ENCODE measurements at places on chromosomes 6 and 20.

DNA sequence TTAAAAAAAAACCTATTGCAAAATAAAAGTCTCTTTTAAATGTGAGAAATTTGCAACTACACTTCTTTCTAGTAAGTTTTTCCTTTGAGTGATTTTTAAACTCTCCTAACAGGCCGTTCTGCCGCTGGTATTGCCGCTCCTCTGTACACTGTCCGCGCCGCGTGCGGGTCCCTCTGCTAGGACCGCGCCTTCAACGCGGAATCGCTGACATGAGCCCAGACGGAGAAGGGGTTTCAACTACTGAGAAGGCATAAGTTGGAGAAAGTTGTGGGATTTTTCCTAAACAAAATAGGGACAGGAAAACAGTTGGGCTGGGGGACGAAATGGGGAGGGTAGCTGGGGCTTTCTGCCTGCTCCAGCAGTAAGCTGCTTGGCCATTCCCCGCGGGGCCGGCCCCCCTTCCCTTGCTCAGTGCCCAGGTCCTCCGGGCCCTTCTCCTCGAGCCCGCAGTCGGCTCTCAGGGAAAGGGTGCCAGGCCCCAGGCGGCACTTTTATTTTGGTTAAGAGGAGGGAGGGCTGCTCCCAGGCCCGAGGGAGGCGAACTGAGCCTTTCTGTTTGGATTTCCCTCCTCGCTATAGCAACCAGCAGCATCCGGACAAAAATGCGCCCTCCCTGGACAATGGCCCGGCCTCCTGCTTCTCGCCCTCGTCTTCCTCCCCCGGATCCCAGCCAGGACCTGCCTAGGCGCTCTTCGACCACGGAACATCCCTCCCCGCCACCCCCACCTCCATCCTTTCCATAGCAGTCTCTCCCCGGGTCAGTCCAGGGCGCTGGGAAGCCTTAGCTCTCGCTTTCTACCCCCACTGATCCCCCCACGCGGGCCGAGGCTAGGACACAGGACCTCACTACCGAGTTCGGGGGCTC lies 6.8 kb upstream of the POU3F2 start:
- DNase-seq = no peak

DNA sequence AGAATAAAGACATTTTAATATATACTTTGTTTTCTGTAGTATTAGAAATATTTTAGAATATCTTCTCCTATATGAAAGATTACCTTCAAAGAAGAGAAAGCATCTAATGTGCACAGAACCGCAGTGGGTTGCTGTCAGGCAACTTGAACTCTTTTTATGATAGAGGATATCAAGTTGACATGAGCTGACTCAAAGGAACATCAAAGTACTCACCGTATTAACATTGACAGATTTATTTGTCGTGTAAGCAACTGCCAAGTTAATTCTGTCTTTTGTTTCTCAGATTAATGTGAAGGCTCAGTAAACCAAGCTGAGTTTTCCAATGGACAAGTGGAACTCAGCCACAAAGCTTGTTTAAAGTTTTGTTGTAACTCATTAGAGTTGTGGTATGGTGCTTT lies 2.2 kb upstream of the GINM1 start:
- no peak for DNase-seq

DNA sequence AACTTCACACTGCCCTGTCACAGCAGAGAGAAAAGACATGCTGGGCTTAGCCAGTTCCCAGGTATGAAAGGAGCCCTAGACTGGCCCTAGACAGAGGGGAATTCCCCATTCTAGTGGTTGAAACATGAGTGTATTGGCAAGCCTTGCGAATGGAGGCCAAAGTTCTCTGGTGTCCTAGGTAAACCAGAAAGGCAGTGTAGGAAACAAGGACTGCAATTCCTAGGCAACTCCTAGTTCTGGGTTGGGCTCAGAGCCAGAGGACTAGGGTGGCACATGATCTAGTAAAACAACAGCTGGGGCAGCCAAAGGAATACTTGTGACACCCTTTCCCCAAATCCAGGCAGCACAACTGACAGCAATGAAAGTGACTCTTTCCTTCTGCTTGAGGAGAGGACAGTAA lies 265.0 kb upstream of the EPHA7 start:
- DNase-seq = no peak

- DNase-seq = no peak
These were observed 2.5 kb upstream of the SRSF12 start for GRCh38 chr6:89120371-89120770.

GRCh38 chr6:14322841-14323240 lies 205.3 kb downstream of the CD83 start:
- no peak for DNase-seq

DNA sequence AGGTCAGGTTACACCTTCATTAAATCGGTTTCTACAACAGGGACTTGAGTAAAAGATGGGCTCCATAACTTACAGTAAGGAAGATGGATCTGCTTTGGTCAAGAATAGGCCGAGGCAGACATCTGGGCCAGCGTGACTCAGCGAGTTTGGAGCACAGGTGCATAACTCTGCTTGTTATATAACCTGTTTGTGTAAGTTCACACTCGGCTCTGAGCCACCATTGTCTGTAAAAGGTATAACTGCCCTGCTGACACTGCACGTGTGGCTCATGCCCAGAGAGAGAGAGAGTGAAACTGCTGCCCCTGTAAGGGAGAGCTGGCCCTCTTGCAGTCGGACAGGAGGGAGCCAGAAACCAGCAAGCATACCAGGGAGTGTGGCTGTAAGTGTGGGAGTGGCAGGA lies 737.9 kb upstream of the SLC35B3 start:
- no peak for DNase-seq

GRCh38 chr6:15926256-15926655 lies 202.6 kb upstream of the MYLIP start:
- DNase-seq = no peak

DNA sequence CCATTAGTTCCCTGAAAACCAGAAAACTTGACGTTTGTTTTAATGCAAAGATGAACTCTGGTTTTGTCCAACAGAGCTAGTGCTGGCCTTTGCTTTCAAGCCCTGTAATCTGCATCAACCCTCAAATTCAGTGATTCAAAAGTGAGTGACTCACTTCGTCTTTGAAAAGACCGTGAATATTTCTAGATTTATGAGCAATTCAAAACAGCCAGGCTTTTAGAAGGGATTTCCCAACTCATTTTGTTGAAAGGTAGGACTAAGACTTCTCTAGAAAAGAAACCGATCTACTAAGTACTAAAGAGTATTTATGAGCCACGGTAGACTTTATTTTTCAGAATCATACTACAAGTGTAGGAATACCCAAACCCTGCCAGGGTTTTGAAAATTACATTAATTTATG lies 121.5 kb downstream of the UST start:
- DNase-seq = no peak

Measured in NCI-H1436 treated with DMSO at 0.1 percent for 48 hours (cell line).